Astrocyte of the spinal cord (primary cell): ENCODE measurements at places on chromosomes 16 and 17.
A peak's percentile ranks its signal among the peaks of the same experiment; 100 is the strongest.

GRCh38 chr17:51258756-51259563, 889 bp downstream of the MBTD1 start:
- DNase-seq: no peak

- no peak for DNase-seq
Observed at GRCh38 chr17:30191072-30191471, 44.4 kb downstream of the SLC6A4 start.

DNA sequence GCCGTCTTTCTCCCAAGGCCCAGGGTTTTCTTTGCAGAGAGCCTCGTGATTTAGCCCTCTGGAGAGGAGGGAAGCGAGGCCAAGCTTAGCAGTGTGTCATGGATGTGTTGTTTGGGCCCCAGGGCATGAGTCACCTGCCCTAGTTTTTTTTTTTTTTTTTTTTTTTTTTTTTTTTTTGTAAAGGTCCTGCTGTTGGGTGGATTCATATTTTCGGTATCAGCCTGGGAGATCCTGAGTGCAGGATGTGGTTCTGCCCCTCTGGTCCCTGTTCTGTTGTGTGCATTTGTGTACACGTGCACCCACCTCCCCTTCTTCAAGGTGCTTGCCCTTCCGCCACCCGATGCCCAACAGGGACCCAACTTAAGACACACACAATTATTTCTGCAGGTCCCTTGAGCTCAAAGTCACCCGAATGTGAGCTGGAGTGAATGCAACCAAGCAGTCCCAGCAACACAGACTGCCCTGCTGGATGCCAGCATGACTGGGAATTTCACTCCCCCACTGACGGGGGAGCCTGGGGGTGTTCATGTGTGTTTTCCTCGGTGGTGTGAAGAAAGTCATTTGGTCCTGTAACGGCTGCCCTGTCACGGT, 265.8 kb upstream of the TNRC6C start:
- no peak for DNase-seq

DNA sequence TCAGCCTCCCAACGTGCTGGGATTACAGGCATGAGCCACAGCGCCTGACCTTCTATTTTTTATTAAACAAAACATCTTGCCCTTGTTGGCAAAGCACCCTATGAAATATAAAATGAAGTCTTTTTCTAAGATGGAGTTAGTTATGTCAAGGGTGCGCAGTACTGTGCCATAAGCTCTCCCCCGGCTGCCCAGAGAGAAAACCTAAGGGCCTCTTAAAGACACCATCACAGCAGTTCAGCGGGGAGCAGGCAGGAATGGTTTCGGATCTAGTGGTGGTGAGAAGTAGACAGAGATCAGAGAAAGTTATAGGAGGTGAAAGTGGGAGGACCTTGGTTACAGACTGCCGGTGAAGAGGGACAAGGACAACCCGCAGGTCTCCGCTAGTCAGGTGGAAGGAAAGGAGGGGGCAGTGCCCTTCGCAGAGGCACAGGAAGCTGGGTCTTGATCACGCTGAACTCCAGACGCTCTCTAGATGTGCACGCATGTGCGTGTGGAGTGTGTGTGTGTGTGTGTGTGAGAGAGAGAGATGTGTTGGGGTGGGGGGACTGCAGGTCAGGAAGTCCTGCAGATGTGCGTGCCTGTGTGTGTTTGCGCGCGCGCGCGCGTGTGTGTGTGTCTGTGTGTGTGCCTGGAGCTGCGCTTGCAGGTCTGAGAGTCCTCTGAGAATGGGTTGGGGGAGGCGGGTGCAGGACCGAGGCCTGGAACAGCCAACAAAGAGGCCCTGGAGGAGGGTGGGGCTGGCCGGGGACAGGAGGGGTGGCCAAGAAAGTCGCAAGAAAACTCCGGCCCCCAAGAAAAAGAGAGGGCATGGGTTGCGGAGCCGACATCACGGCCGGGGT, 748 bp upstream of the CMTM3 start:
- peak; percentile 73 for DNase-seq

DNA sequence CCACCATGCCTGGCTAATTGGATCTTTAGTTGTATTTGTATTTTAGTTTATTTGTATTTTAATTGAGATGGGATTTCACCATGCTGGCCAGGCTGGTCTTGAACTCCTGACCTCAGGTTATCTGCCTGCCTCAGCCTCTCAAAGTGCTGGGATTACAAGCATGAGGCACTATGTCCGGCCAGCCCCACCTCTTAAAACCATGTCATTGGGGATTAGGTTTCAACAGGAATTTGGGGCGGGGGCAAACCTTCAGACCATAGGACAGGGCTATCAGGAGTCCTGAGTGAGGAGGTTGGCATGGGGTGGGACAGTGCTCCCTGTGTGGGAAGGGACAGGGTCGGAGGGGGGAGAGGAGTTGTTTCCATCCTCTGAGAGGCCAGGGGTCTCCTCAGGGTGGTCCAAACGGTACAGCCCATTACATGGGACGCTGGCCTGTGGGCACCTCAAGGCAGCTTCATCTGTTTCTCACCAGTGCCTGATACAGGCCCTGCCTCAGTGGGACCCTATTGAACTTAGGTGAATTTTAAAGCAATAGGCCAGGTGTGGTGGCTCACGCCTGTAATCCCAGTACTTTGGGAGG, 21.6 kb downstream of the GAA start:
- no peak for DNase-seq

DNA sequence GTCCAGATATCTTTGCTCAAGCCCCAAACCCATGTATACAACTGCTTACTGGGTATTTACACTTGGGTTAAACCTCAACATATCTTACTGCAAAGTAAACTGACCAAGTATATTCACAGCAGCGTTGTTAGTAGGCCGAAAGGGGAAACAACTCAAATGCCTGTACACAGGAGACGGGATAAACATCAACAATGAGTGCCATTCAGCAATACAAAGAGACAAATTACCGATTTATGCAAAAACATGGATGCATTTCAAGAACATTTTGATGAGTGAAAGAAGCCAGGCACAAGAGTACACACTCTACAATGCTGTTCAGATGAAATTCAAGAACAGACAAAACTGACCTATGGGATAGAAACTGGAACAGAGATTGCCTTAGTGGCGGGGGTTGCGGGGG, 136.3 kb upstream of the CACNG3 start:
- no peak for DNase-seq

GRCh38 chr17:72489272-72489641, 368.4 kb downstream of the SOX9 start:
- no peak for DNase-seq

GRCh38 chr17:55694286-55694910, 28.3 kb downstream of the TMEM100 start:
- no peak for DNase-seq

GRCh38 chr17:32467949-32468348, 18.8 kb upstream of the CDK5R1 start:
- no peak for DNase-seq

DNA sequence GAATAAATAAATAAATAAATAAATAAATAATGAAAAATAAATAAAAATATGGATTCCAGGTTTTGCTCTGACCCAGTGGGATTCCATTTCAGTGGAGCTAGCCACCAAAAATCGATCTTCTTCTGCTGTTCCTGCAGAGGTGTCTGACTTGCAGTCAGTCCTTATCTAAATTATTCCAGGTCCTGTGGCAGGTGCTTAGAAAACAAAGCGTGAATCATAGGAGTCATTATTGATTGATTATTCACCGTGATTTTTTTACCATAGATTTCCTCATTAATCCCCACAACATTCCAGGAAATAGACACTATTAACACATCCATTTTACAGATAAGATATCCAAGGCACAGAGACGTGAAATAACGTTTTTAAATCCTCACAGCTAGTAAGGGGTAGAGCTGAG, 31.5 kb upstream of the ABR start:
- no peak for DNase-seq
